ENCODE measurements at places on chromosomes 2 and 18.
A peak's percentile ranks its signal among the peaks of the same experiment; 100 is the strongest.

DNA sequence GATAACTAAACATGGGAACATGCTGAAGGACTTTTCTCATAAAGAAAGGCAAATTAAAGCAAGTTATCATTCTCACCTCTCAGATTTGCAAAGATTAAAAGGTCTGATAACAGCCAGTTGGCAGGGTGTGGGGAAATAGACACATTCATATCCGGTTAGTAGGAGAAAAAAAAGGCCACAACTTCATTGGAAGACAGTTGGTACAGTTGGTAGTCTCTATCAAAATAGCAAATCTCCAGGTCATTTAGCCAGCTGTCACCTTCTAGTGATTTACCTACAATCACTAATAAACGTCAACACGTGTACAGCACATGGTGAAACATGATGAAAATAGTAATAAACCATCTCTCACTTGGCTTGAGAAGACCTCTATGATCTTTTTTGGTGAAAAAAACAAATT, 16.6 kb downstream of the INPP5D start:
- DNase-seq = no peak

GRCh38 chr2:232748038-232748437, 28.3 kb downstream of the KCNJ13 start:
- no peak for DNase-seq

DNA sequence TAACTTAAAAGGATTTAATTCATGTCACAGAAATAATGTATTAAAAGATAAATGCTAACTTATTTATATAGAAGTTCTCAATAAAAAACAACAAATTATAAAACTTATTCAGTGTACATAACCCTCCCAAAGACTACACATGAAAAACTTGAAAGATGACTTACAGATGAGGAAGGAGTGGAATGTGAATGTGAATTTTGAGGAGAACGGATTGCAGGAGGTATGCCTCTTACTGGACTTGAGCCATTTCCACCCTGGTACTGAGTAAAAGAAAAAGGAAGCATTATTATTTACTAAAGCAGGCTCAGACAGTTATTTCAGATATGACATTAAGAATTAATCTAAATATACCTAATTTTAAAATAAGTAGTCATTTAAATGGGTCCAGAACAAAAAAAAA, 104.4 kb downstream of the TLK1 start:
- no peak for DNase-seq

DNA sequence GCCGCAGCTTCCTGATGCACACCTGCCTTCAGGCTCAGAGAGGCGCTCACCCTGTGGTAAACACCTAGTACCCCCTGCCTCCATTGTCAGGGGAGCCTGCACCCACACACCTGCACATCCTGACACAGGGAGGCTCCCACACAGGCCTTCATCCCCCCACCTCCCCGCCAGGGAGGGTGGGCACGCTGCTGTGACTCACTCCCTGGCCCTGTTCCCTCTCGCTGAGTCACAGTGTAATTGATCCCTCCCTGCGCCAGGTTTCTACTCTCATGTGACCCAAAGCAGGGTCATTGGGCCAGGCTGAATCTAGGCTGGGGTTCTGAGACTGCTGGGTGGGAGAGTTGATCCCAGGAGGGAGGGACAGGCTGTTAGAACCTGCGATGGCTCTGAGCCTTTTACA, 8.5 kb upstream of the CELF4 start:
- DNase-seq = no peak

DNA sequence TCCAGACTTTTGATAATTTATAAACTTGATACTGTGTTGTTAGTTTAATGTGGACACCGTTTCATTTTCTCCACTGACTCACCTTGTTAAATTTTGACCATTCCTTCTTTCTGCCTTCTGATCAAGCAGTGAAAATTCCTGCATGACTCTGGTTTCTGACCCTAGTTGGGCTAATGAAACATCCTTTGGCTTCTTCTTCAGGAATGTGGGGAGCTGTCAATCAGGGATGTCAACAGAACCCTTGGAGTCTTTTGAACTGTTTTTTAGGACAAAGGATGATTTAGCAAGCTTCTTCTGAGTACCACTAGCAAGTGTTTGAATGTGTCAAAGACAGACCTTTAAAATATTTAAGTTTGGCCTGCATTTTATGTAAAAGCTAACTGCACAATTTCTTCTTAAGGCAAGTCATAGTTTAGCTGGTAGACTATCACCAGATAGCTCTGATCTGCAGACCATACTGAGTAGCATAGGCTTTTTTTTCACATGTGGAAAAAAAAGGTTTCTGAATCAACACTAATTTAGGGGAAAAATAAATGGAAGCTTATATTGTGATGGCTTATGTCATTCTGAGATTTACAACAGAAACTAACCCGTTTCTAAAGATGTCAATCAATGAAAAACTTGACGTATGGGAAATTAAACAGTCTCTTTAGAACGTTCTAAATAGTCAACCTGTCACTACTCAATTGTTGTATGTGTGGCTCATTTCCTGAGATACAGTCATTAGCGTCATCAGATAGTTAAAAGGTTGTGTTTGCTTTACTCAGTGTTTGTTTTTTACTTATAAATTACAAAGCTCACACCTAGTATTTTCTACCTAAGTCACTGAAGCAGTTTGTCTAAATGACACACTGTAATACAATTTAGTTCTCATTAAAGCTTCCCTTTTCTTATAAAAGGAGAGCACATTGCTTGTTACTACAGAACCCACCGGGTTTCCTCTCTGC, 311.4 kb downstream of the PTPRM start:
- peak; percentile 82 for DNase-seq

DNA sequence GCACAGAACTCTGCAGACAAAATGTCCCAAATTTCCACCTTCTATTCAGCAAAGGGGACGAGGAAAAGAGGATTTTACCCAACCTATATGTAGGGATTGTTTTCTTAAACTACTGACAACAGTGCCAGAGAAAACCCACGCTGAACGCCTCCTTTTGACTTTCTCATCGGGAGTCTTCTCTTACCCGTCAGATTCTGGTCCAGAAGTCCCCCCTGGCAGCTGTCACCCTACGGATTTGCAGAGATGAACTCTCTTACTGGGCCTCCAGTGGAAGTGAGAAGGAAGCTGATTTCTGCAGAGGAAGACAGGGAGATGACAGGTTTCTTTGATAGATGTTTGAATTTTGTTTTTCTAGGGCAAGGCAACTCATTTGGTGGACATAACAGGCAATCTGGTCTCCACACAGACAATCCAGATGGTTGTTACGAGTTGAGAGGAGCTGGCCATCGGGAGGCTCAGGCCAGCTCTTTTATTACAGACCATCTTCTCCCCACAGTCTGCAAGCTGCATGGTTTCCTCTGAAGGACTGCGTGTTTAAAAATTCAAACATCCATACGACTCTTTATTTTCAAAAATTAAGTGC, 804.3 kb downstream of the RNF144A start:
- no peak for DNase-seq

GRCh38 chr18:3748086-3748485, 298.1 kb downstream of the TGIF1 start:
- DNase-seq = no peak

- no peak for DNase-seq
These were observed 174.8 kb downstream of the TWIST2 start for GRCh38 chr2:239022437-239023260.

GRCh38 chr2:60899892-60900249, 18.5 kb downstream of the REL start:
- DNase-seq = no peak

GRCh38 chr2:107418708-107419107, 408.0 kb upstream of the RGPD4 start:
- DNase-seq = no peak

DNA sequence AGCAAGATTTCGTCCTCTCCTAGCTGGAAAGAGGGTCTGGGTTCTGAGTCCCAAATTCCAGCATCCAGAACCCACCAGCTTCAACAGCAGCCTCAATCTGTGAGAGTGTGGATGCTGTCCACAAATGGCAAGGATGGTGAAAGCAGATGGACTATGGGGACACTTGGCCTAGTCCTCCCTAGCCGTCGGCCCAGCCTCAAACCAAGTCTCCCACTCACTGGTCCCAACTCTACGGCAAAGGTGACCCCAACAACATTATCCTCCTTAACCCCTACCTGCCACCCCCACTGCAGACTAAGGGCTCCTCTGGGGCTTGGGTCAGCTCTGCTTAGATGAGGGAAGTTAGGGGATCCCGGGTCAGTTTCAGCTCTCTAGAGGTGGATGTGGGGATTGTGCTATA, 57.3 kb downstream of the TNS1 start:
- DNase-seq = no peak

GRCh38 chr2:8204711-8205110, 477.1 kb upstream of the ID2 start:
- no peak for DNase-seq

- no peak for DNase-seq
These were observed 350.8 kb upstream of the NT5C1B start for GRCh38 chr2:18940184-18940583.

DNA sequence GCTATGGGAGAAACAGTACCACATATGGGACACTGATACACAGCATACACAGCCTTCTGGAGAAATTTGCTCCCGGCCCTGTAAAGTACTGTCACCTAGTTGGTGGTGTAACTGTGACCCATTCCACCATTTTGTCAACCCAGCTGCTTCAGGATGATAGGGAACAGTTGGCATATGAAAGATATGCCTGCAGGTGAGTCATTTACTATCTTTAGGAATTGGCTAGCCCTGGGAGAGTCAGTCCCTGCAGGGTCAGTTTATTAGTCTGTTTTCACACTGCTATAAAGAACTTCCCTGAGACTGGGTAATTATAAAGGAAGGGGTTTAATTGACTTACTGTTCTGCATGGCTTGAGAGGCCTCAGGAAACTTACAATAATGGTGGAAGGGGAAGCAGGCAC, 30.0 kb upstream of the PTPRM start:
- no peak for DNase-seq

GRCh38 chr2:222232839-222233238, 66.0 kb downstream of the PAX3 start:
- DNase-seq = no peak

DNA sequence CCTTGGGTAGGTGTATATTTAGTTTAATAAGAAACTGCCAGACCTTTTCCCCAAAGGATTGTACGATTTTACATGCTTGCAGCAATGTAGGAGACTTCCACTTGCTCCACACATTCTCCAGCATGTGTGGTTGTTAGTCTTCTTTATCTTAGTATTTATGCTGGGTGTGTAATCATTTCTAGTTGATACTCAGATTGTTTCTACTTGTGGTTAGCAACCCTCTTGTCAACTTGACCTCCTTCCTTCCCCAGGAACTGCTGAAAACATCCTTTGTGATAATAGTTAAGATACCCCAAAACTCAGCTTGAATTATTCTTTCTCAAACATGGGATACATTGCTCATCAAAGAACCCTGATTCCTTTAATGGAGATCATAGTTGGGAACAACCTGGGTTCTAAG, 37.2 kb upstream of the CYBRD1 start:
- no peak for DNase-seq

DNA sequence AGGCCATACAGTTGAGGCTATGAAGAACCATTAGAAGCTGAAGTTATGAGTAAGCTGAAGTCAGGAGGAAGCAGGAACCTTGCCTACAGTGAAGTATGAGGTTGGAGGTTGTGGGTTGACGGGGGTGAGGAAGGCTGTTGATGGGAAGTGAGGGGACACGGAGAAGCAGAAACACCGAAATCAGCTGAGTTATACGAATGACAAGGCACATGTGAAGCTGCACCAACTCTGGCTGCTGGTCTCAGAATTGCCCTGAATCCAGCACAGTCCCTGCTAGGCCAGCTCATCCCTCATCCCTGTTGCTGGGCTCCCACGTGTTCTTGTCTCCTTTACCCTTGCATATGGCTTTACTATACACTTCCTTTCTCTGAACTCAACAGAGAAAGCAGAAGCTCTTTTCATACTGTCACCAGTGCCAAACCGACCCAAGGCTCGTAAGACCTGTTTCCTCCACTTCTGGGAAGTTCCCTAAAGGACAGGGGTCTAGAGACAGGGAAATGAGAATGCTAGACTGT, 9.2 kb upstream of the TMEM247 start:
- DNase-seq = no peak

DNA sequence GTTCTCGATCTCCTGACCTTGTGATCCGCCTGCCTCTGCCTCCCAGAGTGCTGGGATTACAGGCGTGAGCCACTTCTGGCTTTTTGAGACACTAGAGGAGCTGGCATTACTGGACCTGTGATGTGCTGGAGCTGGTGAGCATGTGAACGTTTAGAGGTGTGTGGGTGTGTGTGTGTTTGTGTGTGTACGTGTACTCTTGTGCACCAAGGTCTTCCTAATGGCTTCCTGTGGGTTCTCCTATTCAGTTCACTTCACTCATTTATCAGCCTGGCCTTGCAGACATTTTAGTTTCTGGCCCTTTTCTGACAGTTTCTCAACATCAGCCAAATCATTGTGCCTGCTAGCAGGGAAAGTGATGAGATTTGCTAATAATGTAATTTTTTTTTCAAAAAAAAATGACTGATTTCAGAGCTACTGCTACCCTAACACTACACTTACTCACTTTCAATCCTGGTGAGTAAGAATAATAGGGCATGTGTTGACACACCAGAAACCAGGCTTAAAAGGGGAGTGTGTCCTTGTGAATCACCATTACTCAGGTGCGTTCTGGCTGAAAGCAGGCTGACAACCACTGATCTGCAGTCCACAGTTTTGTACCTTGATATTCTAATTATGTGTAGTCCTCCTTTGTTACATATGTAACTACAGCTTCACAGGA, 41.0 kb upstream of the ACTR3 start:
- DNase-seq = no peak

- DNase-seq = no peak
These were observed 27.1 kb downstream of the PSD4 start for GRCh38 chr2:113200736-113201490.

GRCh38 chr2:18479947-18480369, 80.5 kb downstream of the RDH14 start:
- DNase-seq = no peak

DNA sequence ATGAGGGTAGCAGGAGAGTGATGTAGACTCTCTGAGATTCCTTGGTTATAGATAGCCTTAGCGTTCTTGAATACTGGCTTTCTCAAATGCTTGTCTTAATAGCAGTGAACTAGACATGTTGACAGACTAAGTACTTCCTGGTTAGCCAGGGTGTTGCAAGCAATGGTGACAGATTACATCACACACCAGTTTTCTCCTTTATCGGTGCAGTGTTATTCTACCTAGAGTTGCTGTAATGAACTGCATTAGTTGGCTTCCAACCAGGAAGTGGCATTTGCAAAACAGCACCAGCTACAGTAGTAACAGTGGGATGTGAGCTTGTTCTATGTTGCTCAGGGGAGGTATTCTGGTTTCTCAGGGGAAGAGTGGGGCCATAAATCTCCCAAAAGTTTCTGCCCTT, 582.2 kb upstream of the DDX18 start:
- DNase-seq = no peak

DNA sequence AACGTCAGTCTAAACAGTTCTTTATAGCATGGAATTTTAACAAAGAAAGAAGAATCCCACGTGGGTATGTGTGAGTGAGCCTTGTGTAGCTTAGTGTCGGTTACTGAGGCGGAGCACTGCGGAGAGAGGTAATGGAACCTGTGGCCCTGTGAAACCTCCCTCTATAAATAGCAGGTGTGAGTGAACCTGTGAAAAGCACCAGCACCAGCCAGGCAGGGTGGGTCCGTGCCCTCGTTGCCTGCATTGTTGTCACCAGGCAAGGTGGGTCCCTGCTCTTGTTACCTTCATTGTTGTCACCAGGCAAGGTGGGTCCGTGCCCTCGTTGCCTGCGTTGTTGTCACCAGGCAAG, 4.7 kb downstream of the CTDP1 start:
- no peak for DNase-seq
